ENCODE measurements at places on chromosomes 3 and 15. TPM values are rescaled to one million over a fixed set of nuclear protein-coding genes. Genes with fewer than 3 reads are reported as not detected.
A peak's percentile ranks its signal among the peaks of the same experiment; 100 is the strongest.

DNA sequence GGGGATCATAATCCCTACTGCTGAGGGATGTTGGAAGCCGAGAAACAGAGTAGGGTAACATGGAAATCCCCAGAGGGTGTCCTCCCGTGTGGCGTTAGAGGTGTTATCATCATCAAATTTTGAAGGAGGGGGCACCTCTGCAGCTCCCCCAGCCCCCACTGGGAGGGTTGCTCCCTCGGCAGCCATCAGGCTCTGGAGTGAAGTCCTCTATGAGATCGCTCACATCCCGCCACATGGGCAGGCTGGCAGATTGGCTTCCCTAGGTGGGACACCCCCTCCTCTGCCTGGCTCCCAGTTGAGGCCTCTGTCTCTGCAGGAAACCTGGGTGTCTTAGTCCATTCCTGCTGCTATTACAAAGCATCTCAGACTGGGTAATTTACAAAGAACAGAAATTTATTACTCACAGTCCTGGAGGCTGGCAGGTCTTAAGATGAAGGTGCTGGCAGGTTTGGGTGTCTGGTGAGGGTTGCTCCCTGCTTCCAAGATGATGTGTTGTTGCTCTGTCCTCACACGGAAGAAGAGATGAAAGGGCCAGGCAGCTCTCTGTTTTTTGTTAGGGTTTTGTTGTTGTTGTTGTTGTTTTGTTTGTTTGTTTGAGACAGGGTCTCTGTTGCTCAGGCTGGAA, 120.5 kb downstream of the NUP210 start:
- DNase-seq, result no peak

- no peak for DNase-seq
Observed at GRCh38 chr3:15217841-15218267, 11.8 kb downstream of the CAPN7 start.

GRCh38 chr15:81049835-81050234, 49.1 kb downstream of the TLNRD1 start:
- DNase-seq, result no peak

- no peak for DNase-seq
Observed at GRCh38 chr3:31093606-31094005, 199.1 kb upstream of the GADL1 start.

ZNF654 gene
- total RNA-seq, result 11.1 TPM

- DNase-seq, result no peak
Observed at GRCh38 chr3:57825116-57825515, 69.0 kb downstream of the SLMAP start.

RPLP1 gene
- 499 TPM for total RNA-seq

GUCA1C gene
- total RNA-seq, result not detected

GRCh38 chr3:196144383-196145105, 62.7 kb upstream of the TFRC start:
- peak; percentile 91 for DNase-seq

- peak; percentile 14 for DNase-seq
Observed at GRCh38 chr15:51681303-51681963, at the start of gene SCG3. TSS of gene SCG3 (plus strand) at chr15:51681503. CDS start at chr15:51681756, 253 bp downstream.

IQCF5 gene
- total RNA-seq, result not detected

- DNase-seq, result no peak
Observed at GRCh38 chr15:92831336-92831654, 68.8 kb upstream of the CHD2 start.

DNA sequence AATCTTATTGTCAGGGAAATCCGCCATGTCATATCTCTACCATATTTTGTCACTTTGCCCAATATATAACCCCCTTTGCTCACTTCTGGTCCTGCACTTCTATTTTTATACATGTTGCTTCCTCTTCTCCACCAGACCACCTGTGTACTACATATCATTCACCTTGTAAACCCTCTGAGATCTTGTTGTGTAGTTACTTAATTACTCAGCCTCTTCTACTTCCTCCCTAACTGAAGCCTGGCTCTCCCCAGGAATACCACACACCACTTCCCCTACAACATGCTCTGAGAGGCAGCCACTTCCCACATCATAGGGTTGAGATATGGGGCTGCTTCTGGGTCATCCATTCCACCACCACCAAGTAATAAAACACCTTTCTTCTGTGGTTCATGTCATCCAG, 10.0 kb downstream of the HEXA start:
- no peak for DNase-seq

DNA sequence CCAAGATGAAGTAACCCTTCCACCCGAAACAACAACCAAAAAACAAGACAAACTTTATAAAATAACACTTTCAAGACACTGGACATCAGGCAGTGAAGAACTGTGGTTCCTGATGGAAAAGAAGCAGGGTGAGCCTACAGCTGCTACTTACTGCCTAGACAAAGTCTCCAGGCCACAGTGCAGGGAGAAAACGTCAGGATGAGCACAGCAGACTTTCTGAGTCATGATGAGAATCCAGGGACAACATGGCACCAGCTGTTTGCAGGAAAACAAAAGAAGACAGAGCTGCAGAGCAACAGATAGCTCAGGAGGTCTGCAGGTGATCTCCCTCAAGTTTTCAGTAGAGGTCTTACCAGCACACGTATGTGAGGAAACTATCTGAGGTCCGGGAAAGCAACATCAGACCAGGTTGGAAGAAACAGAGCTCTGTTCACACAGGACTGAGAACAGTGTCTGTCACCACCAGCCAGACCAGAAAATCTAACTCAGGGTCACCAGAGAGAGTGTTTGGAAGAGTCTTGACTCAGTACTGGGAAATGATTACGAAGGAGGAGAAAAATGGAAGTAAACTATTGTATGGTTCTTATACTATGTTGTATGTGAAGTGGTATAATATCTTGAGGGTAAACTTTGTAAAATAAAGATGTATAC, 108.9 kb downstream of the ANO10 start:
- peak; percentile 17 for DNase-seq

DNA sequence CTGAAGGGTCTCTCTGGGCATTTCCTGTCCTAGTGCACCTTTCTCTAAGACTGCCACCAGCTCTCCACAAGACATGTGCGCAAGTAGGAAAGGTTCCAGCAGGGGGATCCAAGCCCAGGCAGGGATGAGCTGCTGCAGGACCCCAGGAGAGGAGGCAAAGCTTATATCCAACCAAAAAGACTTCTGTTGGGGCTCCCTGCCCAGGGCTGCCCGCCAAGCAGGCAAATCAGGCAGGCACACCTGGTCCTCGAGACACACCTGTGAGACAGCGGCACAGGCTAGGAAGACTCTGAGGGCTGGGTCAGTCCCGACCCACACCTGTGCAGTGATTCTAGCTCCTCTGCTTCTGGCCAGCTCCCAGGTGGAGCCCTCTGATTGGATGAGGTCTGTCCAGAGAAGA, 80.6 kb downstream of the MYLK start:
- DNase-seq, result no peak

DNA sequence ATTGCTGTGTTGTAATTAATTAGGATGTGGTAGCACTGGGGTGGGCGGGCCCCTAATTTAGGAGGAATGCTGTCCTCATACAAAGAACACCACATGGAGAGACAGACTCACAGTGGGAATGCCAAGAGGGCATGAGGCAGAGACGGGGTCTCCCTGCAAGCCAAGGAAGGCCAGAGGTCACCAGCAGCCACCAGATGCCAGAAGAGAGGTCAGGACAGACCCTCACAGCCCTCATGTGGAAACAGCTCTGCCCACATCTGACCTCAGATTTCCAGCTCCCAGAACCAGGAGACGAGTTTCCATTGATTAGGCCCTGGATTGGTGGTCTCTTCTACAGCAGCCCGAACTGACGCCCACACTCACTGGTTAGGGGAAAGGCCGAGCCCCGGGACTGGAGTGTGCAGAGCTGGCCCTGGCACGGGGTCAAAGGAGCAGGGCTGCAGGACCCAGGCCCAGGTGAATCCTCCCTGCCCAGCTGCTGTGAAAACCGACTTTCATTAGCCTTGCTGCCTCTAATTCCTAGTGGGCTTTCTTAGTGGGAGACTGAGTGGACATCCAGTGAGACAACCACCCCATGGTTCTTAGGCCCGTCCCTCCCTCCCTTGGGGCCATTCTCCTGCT, 43.0 kb upstream of the SLC41A3 start:
- no peak for DNase-seq

- no peak for DNase-seq
Observed at GRCh38 chr15:48510976-48511375, 134.5 kb downstream of the FBN1 start.

CCR8 gene
- total RNA-seq, result not detected

DNA sequence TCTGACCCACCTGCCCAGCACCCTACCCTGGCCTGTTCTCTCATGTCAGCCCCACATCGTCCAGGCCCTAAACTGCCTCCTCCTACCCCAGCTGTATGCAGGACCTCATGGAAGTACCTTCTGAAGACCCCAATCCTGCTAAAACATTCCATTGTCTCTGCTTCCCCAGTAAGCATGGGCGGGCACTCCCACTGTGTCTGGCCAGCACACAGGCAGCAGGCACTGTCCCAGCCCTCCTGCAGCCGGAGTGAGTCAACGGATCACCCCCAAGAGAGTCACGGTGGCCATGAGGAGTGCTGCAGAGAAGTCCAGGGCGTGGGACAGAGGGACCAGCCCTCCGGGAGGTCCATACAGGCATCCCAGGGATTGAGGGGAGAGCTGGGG, 36.4 kb upstream of the SLCO2A1 start:
- DNase-seq, result no peak

DNA sequence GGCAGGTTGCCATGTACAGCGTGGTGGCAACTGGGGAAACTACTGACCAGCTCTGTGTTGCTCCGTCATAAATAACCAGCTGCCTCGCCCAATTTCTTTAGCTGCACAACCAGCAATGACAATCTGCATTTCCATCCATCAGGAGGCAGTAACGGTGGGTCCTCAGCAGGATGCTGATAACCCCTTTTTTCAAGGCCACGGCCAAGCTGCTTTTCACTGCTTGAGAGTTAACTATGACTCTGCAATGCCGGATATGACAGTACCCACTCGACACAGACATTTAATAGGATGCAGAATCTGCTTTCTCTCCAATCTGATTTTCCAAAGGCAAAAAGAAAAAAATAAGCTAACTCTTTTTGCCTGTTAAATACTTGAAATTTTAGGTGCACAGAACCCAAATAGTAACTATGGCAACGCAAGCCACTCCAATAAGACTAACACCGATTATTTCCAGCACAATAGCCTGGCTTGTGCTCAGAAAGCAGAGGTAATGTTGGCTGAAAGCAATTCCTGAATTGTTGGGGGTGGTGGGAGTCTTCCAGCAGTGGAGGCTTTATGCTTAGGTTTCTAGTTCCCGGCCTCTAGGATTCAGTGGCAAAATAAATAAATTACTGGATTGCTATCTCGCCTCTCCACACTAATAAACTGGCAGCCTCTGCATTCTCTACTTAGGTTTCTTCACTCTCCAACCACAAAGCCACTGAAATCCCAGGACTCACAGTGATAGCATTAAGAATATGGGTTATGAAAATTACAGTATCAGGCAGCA, 31.2 kb upstream of the SRGAP3 start:
- no peak for DNase-seq

GOLGA6L7 gene
- total RNA-seq, result not detected

LSMEM2 gene
- total RNA-seq, result not detected

- DNase-seq, result peak; percentile 93
Observed at GRCh38 chr3:49673715-49674496, at the start of gene APEH. TSS of gene APEH (plus strand) at chr3:49674351. CDS start at chr3:49674402, 51 bp downstream.

- peak; percentile 87 for DNase-seq
Observed at GRCh38 chr15:38589502-38589901, 24.9 kb upstream of the RASGRP1 start.

TMCO5A gene
- total RNA-seq, result not detected

GRCh38 chr3:136632625-136633081, 119.5 kb downstream of the STAG1 start:
- DNase-seq, result no peak

GRCh38 chr3:188956839-188957489, 214.8 kb upstream of the TPRG1 start:
- DNase-seq, result peak; percentile 54

DNA sequence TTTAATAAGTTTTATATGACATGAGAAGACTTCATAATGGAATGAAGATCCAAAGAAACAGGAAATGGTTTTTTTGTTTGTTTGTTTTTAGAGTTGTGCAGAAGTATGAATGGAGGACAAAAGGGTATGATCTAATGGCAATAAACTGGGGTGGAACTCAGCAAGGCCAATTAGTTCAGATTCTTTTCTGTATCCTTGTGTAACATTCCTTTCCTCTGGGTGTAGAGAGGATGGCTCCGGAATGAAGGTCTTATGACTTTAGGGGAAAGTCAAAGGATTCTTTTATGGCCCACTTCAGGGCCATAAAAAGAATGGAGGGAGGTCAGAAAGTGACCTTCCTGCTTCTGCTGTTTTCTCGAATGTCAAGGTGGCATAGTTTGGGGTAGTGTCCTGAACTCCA, 152.6 kb downstream of the DPH6 start:
- peak; percentile 29 for DNase-seq

FOXL2 gene
- 1.2 TPM for total RNA-seq

DNA sequence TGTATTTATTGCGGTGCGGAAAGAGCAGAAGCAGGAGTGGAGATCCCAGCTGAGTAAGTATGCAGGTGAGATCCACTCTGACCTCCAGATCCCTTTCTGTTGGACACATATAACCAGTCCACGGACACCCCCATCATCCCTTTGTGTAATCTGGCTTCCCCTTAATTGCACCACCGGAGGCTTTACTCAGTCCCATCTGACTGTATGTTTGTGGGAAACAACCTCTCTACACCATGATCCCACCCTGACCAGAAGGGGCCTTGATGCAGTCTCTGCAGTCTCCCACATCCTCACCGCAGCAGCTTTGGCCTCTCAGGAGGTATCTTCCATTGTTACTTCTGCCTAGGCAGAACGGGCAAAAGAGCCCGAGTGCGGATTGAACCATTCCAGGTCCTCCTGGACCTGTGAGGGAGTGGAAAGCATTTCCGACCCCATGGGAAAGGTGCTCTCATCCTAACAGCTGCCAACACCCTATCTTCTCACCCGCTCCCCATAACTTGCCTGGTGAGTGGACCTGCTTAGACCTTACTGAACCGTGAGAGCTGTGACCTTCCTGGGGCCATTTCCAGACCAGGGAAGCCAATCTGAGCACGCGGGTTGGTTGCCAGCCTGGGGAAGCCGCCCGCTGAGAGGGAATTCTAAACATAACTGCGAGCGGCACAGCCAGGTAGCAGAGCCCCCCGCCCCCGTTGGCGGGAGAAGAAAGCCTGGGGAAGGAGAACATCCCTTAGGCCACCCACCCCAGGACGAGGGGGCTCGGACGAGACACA, 1.1 kb downstream of the SLCO2A1 start:
- DNase-seq, result no peak

SCN11A gene
- not detected for total RNA-seq

ZIC1 gene
- total RNA-seq, result 18.9 TPM

DNA sequence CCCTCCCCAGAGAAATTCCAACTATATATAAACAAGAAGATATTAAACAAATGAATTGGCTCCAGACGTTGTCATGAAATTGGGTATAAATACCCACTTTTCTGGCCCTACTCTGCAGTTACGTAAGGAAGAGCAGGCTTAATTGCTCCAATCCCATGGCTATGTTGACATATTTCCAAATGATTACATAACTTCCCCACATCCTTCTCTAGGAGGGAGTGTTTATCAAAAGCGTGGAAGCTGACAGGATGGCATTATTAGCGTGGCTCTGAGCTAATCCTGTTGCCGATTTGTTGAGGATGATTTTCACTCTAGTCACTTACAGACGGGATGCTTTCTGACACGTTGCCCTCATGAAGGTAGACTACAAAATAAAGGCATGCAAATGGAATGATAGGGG, 347.5 kb upstream of the TMCO5A start:
- DNase-seq, result no peak

All from A172 (cell line).